ENCODE measurements at places on chromosomes 11 and 22. TPM values are rescaled to one million over a fixed set of nuclear protein-coding genes. Genes with fewer than 3 reads are reported as not detected.

Gene SLC22A6
- total RNA-seq, result not detected

Gene EFCAB6
- total RNA-seq, result 1.2 TPM

Gene CDC42BPG
- total RNA-seq, result 3.1 TPM

Gene OR4P4
- total RNA-seq, result not detected

Gene ANKK1
- total RNA-seq, result 1.7 TPM

Gene CNGA4
- total RNA-seq, result 0.54 TPM
